Transverse colon (tissue), 4 donors: ENCODE measurements at places on chromosomes 16 and 17.

DNA sequence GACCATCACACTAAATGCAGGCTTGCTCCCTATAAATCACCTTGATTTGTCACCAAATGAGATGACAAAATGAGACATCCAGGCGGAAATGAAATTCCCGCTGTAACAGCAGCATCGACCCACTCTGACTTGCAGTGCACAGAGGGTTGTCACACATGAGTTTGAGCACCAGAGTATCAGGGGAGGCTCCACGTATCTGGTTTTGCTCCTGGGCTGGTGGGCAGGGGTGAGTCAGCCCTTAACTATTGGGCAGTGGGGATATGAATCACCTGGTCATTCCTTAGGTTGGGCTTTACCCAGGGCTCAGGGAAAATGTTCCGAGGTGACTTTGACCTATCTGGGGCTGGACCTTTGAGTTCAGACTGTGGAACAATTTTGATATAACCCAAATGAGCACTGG is 245.2 kb upstream of the CCL2 start:
- DNase-seq, result no peak

DNA sequence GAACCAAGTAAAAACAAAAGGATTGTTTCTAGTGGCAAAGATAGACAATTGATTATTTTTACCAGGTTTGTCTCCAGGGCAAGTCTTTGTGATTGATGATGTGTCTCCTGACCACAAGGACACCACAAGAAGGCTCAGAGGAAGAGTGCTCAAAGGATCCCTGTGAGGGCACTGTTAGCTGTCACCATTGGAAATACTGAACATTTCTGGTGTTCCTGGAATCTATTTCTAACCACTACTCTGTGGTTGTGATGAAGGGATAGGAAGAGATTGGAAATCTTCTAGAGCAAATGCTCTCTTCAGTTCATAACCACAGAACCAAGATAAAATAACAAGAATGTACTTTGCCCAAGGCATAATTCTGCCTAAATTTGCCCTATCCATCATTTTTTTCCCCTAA is 15.3 kb downstream of the RNF43 start:
- DNase-seq, result no peak

DNA sequence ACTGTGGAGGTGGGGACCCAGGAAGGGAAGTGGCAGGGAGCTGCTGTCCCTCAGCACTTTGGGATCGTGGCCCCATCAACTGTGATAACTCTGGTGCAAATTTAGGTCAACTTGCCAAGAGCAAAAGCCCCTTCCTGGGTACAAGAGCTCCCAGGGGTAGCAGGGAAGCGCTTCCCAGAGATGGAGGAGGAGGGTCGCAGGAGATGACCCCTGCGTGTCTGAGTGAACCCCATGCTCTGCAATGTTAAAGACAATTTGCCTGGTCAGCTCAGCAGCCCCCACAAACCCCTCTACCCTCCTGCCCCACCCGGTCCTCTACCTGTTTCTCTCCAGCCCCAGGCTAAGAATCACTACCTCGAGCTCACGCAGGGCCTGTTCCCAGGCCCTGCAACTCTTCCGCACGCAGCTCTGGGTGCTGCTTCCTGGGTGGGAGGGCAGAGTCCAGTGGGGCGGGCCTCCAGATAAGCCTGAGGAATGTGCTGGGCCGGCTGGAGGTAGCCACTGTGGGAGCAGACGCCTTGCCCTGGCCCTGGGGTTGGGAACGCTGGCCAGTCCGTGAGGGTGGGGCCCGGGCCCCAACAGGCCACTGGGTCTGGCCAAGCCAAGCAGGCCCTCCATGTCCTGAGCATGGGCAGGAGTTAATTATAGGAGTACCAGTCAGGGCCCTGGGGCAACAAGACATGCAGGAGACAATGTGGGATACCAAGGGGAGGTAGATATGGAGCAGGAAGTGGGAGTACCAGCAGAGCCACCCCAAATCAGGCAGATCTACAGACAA is 6.1 kb downstream of the DOK4 start:
- peak; percentile 90 for DNase-seq

DNA sequence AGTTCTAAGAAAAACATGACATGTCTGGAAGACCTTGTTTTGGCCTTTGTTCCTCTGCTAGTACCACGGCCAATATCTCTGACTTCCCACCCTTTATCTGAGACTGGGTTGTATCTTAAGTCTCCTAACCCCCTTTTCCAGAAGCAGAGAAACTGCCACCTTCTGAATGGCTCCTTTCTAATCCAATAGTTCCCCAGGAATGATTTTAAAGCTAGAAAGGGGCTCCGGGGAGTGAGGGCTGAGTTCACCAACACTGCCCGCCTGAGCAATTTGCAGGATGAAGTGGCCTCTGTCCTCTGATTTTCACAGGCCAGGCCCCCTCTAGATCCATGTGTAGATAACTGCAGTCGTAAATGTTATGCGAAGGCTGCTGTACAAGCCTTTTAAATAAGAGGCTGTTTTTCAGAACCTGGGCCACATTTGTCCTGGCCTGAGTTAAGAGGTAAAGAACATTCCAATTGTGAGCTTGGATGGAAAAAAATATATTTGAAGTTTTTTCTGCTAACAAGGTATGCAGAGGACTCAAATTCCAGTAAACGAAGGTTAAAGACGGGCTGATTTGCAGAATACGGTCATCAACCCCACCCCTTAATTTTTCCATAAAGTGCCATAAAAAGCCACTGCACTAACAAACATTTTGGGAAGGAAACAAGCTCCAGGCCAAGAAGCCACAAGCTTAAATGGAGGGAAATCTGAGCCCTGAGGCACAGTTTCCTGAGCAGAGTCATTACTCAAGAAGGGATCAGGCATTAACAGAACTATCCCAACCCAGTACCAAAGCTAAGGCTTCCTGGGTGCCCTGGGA is 117.0 kb upstream of the MAF start:
- no peak for DNase-seq

GRCh38 chr17:77735081-77735565 is 223.4 kb upstream of the TNRC6C start:
- no peak for DNase-seq

DNA sequence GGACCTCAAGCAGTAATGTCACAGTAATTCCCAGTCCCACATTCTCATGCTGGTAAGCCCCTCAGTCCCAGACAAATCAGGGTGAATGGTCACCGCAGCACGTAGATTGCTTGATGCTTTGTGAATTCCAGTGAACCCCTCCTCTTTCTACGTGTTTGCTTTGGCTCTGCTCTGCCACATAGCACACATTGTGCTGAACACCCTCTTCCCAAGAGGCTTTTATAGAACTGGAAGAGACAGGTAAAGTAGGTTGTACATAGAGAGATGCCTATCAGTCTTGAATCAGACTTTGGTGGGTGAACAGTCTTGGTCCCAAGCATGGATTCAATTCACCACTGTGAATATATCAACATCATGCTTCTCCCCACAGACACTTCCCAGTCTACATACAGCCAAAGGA is 579 bp upstream of the KRTAP9-6 start:
- DNase-seq, result no peak

- no peak for DNase-seq
Observed at GRCh38 chr16:87458424-87458915, 34.4 kb downstream of the ZCCHC14 start.

GRCh38 chr17:63035695-63036094 is 69.7 kb downstream of the TANC2 start:
- no peak for DNase-seq

GRCh38 chr16:89475144-89475543 is 15.2 kb downstream of the ANKRD11 start:
- no peak for DNase-seq

DNA sequence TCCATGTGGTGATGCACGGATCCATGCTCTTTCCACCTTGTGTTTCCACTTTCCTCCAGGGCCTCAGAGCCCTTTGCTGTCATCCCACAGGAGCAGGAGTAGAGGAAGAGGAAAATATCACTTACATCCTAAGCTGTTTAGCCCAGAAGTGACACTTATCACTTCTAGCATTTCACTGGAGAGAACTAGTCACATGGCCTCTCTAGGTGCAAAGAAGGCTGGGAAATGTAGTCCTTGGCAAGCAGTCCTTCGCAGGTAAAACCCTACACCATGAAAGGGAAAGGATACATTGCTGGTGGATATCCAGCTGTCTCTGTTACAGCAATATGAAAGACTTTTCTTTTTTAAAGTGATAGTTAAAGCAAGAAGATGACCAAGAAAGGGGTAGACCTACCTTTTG is 185.9 kb downstream of the RGS9 start:
- DNase-seq, result no peak

DNA sequence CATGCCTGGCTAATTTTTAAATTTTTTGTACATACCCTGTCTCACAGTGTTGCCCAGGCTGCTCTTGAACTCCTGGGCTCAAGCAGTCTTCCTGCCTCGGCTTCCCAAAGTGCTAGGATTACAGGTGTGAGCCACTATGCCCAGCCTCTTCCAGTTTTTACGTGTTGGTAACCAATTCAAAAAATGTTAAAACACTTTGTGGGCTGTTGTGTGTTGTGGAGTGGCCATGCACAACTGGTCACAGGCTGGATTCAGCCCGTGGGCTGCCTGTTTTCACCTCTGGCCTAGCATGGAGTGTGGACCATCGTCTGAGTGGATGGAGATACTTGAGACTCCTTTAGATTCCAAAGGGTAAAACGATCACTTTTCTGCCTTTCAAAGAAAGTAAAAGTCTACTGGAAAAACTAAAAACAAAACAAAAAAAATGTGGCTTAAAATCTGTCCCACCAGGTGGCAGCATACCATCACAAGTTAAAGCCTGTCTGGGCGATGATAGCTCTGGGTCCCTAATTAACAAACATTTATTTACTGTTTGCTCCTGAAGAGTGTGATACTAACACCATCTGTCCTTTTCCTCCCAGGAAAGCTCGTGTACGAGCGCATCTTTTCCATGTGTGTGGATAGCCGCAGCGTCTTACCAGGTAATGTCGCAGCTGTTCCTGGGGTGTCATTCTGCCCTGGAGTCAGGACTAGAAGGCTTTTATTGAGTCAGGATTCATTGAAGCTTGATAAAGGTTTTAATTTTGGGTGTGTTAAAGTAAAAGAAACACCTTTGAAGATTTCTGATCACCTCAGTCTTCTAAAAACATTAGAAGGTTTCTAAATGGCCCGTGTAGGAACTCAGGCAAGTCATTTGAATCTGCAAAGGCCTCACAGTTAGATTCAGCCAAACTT is 45.8 kb downstream of the VPS35L start:
- peak; percentile 13 for DNase-seq
